ENCODE measurements at places on chromosomes 5 and 9.

GRCh38 chr5:27561408-27561807 is 523.0 kb upstream of the CDH9 start:
- no peak for DNase-seq

DNA sequence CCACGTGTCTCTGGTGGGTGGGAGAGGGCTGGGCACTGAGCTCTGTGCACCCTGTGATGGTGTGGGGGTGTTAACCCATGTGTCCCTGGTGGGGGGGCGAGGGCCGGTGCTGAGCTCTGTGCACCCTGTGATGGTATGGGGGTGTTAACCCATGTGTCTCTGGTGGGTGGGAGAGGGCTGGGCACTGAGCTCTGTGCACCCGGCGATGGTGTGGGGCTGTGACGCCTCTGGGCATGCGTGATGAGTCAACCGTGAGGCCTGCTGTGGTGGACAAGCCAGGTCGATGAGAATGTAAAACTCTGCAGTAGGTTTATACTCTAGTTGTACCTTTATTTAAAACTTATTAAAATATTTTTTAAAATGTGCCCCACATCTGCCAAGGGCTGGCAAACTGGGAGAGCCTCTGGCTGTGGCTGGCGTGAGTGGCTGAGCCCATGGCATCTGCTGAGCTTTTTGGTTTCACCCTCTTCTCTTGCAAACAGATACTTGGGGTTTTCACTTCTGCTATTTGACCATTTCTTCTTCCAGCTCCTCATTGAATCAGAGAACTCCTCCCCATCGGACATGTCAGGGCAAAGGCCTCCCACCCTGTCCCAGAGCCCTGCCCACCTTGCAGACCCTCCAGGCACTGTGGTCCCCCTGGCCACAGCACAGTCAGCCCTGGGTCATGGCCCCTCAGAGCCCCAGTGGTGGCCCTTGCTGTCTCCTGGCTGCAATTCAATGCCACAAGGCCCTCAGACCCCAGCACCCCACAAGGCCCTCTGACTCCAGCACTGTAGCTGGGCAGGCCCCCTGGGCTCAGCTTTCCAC is 18.5 kb upstream of the EXOC3 start:
- no peak for DNase-seq

GRCh38 chr5:111461255-111461671 is 51.1 kb downstream of the STARD4 start:
- no peak for DNase-seq

DNA sequence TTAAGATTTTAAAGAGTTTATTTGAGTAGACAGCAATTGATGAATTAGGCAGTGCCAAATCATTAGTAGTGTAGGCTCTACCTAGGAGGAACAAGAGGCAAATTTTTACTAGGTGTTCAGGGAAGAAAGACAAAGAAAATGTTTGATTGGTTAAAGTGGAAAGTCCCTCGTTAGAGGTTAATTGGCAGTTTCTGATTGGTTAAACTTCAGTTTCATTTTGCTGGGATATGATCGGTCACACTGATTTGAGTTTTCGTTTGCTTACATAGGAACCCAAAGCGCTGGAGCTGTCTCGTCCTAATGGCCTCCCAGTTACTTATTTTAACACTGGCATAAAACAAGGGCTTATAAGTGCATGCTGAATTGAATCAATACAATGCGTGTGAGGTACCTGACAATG is 15.1 kb downstream of the DMAC1 start:
- DNase-seq: no peak

GRCh38 chr9:19376931-19377330 is 3.1 kb downstream of the RPS6 start:
- no peak for DNase-seq

DNA sequence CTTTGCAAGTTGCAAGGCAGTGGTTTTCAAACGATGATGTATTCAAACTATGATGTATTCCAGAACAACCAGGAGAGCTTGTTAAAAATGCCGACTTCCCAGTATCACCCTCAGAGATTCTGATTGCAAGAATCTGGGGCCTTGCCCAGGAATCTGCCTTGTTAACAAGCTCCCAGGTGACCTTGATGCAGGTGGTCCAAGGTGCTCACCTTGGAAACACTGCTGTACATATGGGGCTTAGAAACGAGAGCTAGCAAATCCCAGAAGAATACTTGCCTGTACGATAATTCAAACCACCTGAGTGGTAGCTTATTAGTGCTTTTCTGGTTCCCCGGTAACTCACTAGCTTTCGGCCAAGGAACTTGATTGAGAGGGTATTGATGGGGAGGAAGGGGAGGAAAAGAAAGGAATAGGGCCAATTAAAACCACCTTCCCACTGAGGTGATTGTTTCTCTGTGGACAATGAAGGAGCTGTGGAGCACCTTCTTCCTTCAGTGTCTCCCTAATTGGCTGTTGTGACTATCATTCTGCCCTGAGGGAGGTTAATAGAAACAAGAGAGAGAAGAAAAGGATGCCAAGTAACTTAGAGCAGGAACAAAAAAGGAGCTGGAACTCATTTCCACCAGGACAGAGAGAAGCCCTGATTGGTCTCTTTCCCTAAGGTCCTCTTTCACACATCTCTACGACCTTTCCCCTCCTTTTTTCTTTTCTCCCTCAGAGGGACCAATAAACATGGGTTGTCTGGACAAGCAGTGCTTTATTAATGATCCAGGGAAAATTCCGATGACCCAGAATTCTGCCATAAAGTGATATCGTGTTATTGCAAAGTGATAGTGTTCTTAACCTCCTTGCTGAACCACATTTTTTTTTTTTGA is 218.8 kb downstream of the TMEM167A start:
- DNase-seq: no peak

DNA sequence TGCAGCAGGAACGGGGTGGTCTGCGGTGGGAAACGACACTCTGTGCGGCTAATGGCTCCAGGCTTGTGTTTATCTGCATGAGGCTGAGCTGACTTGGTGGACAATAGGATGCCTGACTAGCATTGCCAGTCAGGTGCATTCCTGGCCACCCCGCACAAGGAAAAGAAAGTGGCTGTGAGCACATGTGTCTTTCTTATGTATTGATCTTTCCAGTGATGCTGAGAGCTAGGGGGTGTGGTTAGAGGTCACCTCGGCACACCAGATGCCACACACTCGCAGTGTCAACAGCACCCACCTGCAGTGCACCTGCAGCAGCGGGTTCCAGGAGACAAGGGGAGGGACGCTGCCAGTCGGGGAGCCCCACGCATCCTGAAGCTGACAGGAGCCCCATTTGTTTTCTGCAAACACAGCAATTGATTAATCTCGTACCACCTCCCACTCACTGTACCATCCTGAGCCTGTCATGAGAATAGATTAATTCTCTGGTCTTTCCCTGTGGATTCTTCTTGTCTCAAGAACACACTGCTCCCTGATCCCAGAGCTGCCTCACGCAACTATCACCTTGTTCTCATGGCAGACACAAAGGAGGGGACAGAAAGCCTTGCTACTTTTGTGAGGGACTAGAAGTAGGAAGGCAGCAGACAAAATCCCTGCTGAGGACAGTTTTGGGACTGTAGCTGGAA is 251.7 kb upstream of the WWC1 start:
- no peak for DNase-seq

- no peak for DNase-seq
Observed at GRCh38 chr5:75342836-75343235, 5.8 kb downstream of the HMGCR start.

GRCh38 chr9:30967476-30967875 is 1417.0 kb upstream of the ACO1 start:
- no peak for DNase-seq

DNA sequence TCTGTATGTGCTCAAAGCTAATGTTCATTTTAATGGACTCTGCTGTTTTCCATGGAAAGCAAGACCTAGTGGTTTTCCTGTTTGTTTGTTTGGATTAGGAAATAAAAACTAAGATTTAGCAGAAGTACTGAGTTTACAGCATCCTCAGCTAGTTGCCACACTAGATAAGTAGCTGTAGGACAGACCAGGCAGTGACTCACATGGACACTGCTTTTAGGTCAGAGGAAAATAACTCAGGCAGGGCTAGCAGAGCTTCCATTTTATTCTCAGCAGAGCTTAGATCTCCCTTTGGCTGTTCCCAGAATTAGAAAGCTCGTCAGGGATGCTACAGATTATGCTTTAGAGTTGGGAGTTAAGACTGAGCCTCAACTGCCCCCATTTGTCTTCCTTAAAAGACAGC is 204.4 kb downstream of the SH3GL2 start:
- no peak for DNase-seq

- DNase-seq: peak; percentile 53
Observed at GRCh38 chr5:169923988-169924387, 56.3 kb downstream of the INSYN2B start.

GRCh38 chr9:119884438-119884837 is 515.2 kb upstream of the BRINP1 start:
- no peak for DNase-seq
